ENCODE measurements at places on chromosomes 6 and 20.

- no peak for DNase-seq
These were observed 207.1 kb upstream of the HTR1E start for GRCh38 chr6:86730216-86730615.

- no peak for DNase-seq
These were observed 972 bp upstream of the PHF3 start for GRCh38 chr6:63634630-63635029.

- DNase-seq = no peak
These were observed 83.8 kb downstream of the TENT5A start for GRCh38 chr6:81668615-81669047.

- DNase-seq = no peak
These were observed 6.8 kb downstream of the NOX3 start for GRCh38 chr6:155448668-155449449.

- DNase-seq = no peak
These were observed 384.9 kb downstream of the MAFB start for GRCh38 chr20:40304119-40304613.

- DNase-seq = no peak
These were observed 112.2 kb downstream of the OGFRL1 start for GRCh38 chr6:71400852-71401251.

DNA sequence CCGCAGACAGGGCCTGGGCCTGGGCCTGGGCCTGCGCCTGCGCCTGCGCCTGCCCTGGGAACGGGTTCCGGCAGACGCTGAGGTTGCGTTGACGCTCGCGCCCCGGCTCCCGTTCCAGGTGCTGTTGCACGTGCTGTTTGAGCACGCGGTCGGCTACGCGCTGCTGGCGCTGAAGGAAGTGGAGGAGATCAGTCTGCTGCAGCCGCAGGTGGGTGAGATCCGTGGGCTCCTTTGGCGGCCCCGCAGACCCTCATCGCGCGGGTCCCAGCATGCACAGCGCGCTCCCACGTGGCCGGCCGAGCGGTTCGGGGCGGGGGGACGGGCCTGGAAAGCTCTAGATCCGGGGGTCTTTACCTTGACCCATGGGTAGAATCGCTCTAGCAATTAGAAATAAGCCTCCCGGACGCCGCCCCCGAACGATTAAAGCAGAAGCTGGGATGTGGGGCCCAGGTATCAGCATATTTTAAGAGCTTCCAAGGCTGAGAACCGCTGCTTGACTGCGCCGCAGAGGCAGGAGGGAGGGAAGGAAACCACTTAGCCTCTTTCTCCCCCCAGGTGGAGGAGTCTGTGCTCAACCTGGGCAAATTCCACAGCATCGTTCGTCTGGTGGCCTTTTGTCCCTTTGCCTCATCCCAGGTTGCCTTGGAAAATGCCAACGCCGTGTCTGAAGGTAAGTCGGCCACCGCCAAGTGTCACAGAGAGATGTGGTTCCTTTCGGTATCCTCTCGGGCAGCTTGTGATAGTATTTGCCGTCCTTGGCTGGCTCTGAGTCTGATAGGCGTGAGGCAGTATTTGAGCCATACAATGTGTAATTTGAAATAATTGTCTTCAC, 508 bp downstream of the NOP56 start:
- peak; percentile 47 for DNase-seq

- DNase-seq = no peak
These were observed 387.7 kb upstream of the SASH1 start for GRCh38 chr6:147954938-147955337.

GRCh38 chr20:40244286-40244685, 444.8 kb downstream of the MAFB start:
- no peak for DNase-seq

- no peak for DNase-seq
These were observed 95.9 kb upstream of the FOXQ1 start for GRCh38 chr6:1215884-1216487.

- no peak for DNase-seq
These were observed 168.4 kb downstream of the PHACTR1 start for GRCh38 chr6:12884983-12885382.

GRCh38 chr6:108563292-108563691, 2.6 kb downstream of the FOXO3 start:
- no peak for DNase-seq

DNA sequence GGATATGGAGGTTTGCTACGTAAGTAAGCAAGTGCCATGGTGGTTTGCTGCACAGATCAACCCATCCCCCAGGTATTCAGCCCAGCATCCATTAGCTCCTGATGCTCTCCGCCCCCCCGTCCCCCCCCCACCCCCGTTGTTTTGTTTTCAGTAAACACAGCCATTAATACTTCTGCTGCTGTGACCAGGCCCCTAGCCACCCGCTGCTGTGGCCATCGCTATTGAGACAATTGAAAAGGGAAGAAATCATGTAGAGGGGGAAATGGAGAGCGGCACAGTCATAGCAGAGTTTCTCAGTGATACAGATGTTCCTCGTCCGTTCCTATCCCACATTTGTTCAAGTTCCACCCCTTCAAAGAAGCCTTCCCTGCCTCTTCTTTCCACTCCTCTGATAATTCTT, 24.9 kb downstream of the SLC35D3 start:
- DNase-seq = no peak

DNA sequence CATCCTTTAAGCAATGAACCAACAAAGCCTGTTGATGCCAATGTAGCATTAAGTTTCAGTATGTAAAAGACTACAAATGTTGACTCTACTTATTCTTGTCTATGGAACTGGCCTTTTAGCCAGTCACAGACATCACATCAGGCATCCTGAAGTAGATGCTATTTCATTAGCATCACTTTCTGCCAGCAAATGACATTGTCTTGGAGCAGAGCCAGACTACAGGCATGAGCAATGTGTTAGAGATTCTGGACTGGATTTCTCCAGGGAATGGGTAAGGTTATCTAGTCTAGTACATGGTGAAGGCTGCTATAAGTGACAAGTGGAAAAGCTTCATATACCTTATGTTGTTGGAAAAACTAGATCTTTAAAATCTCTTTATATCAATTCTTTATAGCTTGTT, 142.9 kb downstream of the ADGRB3 start:
- no peak for DNase-seq

- no peak for DNase-seq
These were observed 10.9 kb upstream of the CD93 start for GRCh38 chr20:23096986-23097520.

GRCh38 chr6:33771146-33772081, 17.5 kb downstream of the LEMD2 start:
- peak; percentile 65 for DNase-seq

- no peak for DNase-seq
These were observed 183.6 kb upstream of the FLRT3 start for GRCh38 chr20:14521016-14521415.

DNA sequence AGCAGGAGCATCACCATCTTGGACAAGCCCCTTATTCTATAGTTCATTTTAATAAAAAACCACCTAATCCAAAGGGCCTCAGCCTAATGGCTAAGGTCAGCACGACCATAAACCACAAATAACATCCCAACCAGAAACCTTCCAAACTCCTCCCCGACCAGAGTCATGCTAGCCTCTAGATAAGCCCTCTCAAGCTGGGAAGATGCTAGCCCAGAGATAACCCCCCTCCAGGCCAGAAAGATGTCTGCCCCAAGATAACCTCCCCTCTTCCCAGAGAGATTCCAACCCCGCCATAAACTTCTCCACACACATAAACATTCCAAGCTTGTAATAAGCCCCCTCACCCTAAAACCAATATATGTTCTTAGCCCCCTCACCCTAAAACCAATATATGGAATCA, 38.5 kb upstream of the OR14J1 start:
- DNase-seq = no peak

DNA sequence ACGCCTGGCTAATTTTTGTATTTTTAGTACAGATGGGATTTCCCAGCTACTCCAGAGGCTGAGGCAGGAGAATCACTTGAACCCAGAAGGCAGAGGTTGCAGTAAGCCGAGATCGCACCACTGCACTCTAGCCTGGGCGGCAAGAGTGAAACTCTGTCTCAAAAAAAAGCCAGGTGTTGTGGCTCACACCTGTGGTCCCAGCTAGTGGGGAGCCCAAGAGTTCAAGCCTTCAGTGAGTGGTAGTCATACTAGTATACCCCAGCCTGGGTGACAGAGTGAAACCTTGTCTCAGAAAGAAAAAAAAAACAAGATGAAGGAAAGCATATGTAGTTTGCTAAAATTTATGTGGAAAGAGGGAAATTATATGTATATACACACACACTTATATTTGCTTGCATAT, 20.0 kb upstream of the POU5F1 start:
- DNase-seq = no peak

DNA sequence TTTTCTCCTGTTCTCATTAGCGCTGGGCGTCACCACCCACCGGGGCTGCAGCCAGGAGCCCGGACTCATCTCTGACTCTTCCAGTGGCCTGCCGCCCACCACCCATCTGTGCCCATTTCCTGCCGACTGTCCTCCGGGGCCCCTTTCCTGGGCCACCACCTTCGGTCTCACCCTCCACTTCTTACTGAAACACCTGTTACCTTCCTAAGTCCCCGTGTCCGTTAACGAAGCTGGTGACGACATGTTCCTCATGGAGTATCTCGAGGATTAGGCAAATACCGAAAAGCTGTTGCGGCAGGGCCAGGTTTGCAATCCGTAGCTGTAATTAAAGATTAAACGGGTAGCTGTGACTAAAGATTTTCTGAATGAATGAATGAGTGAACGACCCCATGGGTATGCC, 80.2 kb downstream of the SRC start:
- DNase-seq = no peak

GRCh38 chr6:35683267-35683666, 5.4 kb downstream of the FKBP5 start:
- no peak for DNase-seq

DNA sequence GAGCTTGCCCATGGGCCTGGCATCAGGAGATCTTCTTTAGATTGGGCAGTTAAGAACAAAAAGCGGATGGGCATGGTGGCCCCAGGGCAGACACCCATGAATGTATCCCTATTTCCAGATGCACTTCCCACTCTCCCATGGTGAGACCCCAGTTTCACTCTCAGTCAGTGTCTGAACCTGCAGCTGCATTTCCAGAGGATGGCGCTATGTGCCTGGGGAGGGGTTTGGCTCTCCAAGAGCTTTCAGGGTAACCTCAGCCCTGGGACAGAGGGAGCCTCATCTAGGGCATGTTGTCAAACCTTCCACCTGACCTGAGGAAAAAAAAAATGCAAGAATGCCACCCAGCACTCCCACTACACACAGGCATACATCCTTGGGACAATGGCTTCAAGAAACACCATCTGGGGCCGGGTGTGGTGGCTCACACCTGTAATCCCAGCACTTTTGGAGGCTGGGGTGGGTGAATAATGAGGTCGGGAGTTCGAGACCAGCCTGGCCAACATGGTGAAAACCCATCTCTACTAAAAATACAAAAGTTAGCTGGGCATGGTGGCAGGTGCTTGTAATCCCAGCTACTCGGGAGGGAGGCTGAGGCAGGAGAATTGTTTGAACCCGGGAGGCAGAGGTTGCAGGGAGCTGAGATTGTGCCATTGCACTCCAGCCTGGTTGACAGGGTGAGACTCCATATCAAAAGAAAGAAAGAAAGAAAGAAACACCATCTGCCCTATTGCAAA, 1.9 kb downstream of the CST9L start:
- no peak for DNase-seq

- DNase-seq = no peak
These were observed 53.9 kb upstream of the PCSK2 start for GRCh38 chr20:17172836-17173516.

- DNase-seq = no peak
These were observed 202.8 kb upstream of the CST7 start for GRCh38 chr20:24746351-24746685.

- no peak for DNase-seq
These were observed 504.3 kb upstream of the SLC35B3 start for GRCh38 chr6:8939615-8940014.

Measured in neural crest cell (in vitro differentiated cells).